ENCODE measurements at places on chromosomes 13 and 19.

DNA sequence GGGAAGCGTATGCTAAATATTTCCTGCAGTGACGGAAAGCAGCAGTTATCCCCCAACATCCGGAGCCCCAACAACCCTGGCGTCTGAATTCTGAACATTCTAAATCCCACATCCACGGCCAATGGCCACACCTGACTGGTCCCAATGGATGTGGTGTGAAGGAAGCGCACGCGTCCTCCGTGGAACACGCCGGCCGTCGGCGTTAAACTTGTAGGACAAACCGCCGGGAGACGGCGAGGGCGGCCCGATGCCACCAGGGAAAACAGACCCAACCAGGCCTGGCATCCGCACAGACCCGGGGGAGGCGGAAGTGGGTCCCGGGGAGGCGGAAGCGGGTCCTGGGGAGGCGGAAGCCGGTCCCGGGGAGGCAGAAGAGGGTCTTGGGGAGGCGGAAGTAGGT is 3.2 kb downstream of the SHC2 start:
- peaks cover 39% of the 10 kb centered on the region for H3K27me3 ChIP-seq
- H3K4me1 ChIP-seq: peaks cover 18% of the 10 kb centered on the region
- no peak for DNase-seq
- no peak overlapping the region for H3K4me3 ChIP-seq
- no peaks in the 10 kb centered on the region for H3K36me3 ChIP-seq

GRCh38 chr13:63436325-63436668 is 2020.6 kb upstream of the PCDH20 start:
- DNase-seq: no peak

DNA sequence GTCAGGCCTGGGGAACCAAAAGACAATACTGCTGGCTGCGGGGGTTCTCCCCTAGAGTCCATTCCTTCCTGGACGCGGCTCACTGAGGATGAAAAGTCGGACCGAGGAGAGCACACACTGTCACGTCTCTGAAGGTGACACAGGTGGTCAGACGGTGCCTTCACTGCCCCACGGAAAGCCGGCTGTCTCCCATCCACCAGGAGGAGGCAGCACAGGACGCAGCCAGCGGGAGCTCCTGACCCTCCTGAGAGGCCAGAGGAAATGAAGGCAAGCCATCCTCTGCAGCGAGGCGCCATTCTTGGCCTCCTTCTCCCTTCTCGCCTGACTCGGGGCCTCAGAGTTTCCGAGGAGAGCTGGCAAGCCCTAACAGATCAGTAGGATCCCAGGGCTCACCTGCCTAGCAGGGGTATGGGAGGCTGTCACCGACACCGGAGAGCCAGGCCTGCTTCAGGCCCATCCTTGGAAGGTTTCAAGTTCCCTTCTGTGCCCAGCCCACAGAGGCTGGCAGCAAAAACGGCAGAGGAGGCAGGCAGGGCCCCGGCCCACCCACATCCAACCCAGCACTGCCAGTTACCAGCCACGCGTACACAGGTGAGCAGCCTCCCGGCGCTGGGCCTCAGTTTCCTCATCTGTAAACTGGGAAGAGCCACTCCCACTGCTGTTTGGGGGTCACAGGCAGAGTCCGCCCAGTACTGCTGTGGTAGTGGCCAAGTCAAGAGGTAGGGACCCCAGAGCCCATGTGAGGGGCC is 4.5 kb downstream of the REXO1 start:
- no peak for DNase-seq
- H3K4me1 ChIP-seq: peaks cover 82% of the 10 kb centered on the region
- peak overlapping the region; percentile 99 for H3K27ac ChIP-seq
- peaks cover 4% of the 10 kb centered on the region for H3K36me3 ChIP-seq

DNA sequence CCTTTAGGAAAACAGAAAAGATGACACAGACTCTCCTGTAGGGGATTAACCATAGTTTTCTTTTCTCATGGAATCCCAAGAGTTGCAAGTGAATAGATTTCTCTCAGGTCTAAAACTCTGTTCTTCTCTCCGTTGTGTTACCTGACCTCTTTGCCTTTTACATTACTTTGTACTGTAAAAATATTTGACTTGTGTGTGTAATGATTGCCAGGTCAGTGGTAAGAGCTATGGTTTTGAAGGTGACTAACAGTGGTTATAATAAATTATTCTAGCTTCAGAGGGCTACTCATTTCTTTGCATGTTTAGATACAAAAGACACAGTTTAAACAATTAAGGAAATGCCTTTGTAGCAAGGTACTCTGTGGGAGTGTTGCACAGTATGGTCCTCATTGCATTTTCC is 23.0 kb upstream of the PSG2 start:
- H3K4me1 ChIP-seq: no peaks in the 10 kb centered on the region
- no peak overlapping the region for H3K4me3 ChIP-seq
- DNase-seq: no peak
- H3K27me3 ChIP-seq: no peaks in the 10 kb centered on the region
- H3K36me3 ChIP-seq: no peaks in the 10 kb centered on the region

DNA sequence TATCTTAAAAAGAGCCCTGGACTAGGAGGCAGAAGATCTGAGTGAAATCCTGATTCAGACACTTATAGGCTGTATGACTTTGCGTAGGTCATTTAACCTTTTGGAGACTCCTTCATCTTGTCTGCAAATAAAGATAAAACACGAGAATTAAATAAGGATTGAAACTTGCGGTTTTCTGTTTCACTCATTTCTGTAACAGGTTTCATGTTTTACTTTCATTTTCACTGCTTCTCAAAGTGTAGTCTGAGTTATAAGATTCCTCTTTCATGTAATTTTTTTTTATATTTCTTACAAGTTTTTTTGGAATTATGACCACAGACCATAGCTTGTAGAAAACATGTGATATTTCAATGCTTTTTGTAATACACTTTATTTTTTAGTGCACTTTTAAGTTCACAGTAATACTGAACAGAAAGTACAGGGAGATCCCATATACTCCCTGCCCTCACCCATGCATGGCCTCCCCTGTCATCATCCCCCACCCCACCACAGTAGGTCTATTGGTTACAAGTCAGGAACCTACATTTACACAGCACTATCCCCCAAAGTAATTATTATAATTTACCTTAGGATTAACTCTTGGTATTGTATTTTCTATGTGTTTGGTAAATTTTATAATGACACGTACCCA is 174.6 kb downstream of the ITGBL1 start:
- H3K36me3 ChIP-seq: no peaks in the 10 kb centered on the region
- H3K4me3 ChIP-seq: peak overlapping the region; percentile 54
- DNase-seq: no peak

DNA sequence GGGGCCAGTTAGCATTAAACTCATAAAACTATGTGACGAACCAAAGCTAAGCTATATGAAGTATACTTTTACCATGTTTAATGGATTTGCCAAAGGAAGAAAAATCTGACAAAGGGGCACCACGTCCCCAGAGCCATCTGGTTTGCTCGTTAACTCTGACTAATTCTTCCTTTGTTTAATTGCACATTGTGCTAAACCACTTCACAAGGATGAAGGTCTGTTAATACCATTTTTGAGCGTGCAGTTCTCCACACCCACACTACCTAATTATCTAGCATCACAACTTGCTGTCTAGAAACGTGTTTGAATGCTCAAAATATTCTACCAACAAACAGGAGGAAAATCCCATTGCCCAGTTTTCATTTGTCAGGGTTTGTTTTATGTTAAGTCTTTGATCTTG is 74.8 kb downstream of the COL4A1 start:
- H3K4me3 ChIP-seq: no peak overlapping the region
- H3K27me3 ChIP-seq: no peaks in the 10 kb centered on the region
- H3K4me1 ChIP-seq: peaks cover 64% of the 10 kb centered on the region
- no peaks in the 10 kb centered on the region for H3K36me3 ChIP-seq

- H3K27ac ChIP-seq: no peak overlapping the region
- no peaks in the 10 kb centered on the region for H3K27me3 ChIP-seq
- no peaks in the 10 kb centered on the region for H3K36me3 ChIP-seq
- H3K4me3 ChIP-seq: no peak overlapping the region
- DNase-seq: no peak
- H3K4me1 ChIP-seq: no peaks in the 10 kb centered on the region
Observed at GRCh38 chr13:73835138-73835721, 299.0 kb downstream of the KLF12 start.

DNA sequence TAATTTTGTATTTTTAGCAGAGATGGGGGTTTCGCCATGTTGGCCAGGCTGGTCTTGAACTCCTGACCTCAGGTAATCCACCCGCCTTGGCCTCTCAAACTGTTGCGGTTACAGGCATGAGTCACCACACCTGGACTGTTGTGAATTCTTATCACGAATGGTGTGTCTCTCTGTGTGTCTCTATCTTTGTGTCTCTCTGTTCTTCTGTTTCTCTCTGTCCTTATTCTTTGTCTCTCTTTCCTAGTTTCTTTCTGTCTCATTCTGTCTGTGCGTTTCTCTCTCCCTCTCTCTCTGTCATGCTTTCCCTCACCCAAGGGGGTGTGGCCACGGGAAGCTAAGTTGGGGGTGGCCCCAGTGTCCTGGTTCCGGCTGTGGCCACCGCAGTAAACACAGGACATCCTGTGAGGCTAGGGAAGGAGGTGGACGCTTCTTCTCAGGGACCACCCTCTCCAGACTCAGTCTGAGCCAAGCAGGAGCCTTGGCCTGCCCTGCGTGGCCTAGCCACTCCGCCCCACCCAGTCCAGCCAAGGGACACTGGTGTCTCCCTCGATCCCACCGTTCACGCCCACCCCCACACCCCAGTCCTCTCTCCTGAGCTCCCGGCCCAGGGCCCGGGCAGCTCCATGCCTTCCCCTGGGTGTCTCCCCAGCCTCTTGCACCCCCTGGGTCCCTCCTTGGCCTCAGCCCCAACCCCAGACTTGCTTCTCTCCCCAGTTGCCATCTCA is 3.9 kb upstream of the PRX start:
- H3K36me3 ChIP-seq: peaks cover under 1% of the 10 kb centered on the region
- H3K27me3 ChIP-seq: peaks cover 7% of the 10 kb centered on the region
- H3K4me1 ChIP-seq: peaks cover 46% of the 10 kb centered on the region
- peak; percentile 85 for DNase-seq

GRCh38 chr19:55053735-55054134 is 9.2 kb downstream of the RDH13 start:
- no peak overlapping the region for H3K4me3 ChIP-seq
- H3K27me3 ChIP-seq: no peaks in the 10 kb centered on the region
- no peaks in the 10 kb centered on the region for H3K4me1 ChIP-seq
- H3K36me3 ChIP-seq: peaks cover 88% of the 10 kb centered on the region
- no peak overlapping the region for H3K27ac ChIP-seq

DNA sequence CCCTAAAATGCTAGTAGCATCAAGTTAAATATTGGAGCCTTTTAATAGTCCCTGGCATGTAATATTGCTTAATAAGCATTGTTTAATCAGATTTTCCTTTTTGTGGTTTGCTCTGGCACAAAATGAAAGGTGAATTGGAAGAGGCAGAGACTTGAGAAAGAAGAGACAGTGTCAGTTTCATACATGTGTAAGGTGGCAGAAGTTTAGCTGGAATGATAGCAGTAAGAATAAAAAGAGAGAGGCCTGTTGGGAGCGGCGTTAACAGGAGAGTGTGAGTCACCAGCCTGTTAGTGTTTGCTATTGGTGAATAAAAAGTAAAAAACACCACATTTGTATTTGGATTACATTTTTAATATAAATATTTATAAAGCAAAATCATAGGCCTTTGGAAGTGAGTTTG is 145.3 kb downstream of the PDS5B start:
- peaks cover 3% of the 10 kb centered on the region for H3K4me1 ChIP-seq
- H3K36me3 ChIP-seq: no peaks in the 10 kb centered on the region
- H3K27me3 ChIP-seq: no peaks in the 10 kb centered on the region
- no peak overlapping the region for H3K4me3 ChIP-seq
- no peak for DNase-seq

GRCh38 chr19:56974556-56975207 is 134.2 kb upstream of the PEG3 start:
- no peak for DNase-seq
- no peak overlapping the region for H3K27ac ChIP-seq
- peaks cover 19% of the 10 kb centered on the region for H3K27me3 ChIP-seq
- no peak overlapping the region for H3K4me3 ChIP-seq
- H3K36me3 ChIP-seq: no peaks in the 10 kb centered on the region

DNA sequence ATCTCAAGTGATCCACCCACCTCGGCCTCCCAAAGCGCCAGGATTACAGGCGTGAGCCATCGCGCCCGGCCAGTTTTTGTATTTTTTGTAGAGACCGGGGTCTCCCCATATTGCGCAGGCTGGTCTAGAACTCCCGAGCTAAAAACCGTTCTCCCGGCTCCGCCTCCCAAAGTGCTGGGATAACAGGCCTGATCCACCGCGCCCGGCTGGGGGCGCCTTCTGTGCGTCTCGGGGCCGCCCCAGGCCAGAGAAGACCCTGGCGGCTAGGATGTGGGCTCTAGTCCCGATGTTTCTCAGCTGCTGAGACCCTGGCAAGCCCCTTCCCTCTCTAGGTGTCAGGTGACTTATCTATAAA is 3.6 kb downstream of the ARHGAP45 start:
- H3K4me3 ChIP-seq: no peak overlapping the region
- peak; percentile 77 for DNase-seq
- peaks cover 26% of the 10 kb centered on the region for H3K36me3 ChIP-seq

- H3K4me3 ChIP-seq: no peak overlapping the region
- no peaks in the 10 kb centered on the region for H3K27me3 ChIP-seq
Observed at GRCh38 chr19:46821512-46822409, 28.9 kb downstream of the AP2S1 start.

- H3K27me3 ChIP-seq: no peaks in the 10 kb centered on the region
- no peak for DNase-seq
- no peaks in the 10 kb centered on the region for H3K4me1 ChIP-seq
- H3K27ac ChIP-seq: no peak overlapping the region
- no peaks in the 10 kb centered on the region for H3K36me3 ChIP-seq
Observed at GRCh38 chr13:73585236-73585635, 526.4 kb downstream of the KLF5 start.

DNA sequence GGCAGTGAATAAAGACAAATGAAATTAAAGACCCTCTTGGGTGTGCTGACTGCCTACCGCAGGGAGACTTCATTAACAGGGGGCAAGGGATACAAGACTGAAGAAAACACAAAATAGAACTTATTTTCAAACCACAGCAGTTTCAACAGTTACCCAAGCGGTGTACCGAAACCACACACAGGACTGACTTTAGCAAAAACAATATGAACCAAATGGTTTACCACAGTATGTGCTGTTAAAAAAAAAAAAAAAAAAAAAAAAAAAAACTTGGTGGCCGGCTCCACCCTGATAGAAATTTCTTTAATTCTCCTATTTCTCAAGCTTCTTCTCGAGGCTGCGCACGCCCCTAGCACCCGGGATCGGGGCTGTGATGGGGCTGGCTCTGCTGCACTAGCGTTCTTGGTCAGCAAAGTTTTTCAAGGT is 42.6 kb downstream of the KLF2 start:
- DNase-seq: peak; percentile 88
- H3K27ac ChIP-seq: peak overlapping the region; percentile 88
- peaks cover 3% of the 10 kb centered on the region for H3K36me3 ChIP-seq

Data from spleen (tissue), 13 donors.